Left renal cortex interstitium (tissue), 4 donors: ENCODE measurements at places on chromosomes 12 and 14.

- DNase-seq, result no peak
These were observed 31.9 kb downstream of the NT5DC3 start for GRCh38 chr12:103809154-103809553.

DNA sequence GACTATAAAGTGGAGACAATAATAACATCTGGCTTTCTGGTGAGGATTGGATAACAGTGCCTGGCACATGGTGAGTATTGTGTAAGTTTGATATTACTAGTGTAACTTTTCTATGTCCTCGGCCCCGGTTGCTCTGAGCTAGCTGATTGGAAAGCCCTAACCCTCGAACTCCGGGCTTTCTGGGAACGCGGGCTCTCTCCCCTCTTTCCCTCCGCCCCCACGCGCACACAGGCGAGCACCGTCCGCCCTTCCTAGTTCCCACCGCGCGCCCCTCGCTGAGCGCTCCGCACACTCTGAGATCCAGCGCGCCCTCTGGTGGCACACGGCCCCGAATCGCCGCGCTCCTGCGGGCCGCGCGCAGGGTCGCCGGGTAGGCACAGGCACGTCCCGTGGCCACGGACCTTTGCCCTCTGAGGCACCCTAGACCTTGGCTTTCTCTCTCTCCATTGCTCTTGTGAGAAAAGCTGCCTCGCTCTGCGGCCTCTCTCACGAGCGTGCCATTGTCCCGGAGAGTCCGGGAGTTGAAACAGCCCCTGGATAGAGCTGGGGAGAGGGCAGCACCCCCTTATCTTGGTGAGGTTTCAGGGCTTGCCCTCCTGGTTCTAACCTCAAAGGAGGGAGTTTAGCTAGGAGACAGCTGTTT, 23.2 kb upstream of the ESRRB start:
- no peak for DNase-seq

DNA sequence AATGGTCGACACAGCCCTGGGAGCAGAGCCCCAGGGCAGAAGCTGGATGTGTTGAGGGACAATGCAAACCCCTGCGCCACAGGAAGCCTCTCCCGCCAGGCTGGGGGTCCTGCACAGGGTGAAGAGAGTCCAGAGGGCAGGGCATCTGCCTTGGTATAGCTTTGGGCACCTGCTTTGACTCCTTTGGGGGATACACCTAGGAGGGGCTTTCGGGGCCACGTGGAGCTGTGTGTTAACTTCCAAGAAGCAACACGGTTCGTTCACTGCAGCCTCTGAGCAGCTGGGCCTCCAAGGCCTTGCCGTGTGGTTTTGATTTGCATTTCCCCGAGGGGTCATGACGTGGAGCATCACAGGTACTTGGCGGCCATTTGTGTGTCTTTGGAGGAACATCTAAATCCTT, 5.8 kb upstream of the PUS1 start:
- no peak for DNase-seq

DNA sequence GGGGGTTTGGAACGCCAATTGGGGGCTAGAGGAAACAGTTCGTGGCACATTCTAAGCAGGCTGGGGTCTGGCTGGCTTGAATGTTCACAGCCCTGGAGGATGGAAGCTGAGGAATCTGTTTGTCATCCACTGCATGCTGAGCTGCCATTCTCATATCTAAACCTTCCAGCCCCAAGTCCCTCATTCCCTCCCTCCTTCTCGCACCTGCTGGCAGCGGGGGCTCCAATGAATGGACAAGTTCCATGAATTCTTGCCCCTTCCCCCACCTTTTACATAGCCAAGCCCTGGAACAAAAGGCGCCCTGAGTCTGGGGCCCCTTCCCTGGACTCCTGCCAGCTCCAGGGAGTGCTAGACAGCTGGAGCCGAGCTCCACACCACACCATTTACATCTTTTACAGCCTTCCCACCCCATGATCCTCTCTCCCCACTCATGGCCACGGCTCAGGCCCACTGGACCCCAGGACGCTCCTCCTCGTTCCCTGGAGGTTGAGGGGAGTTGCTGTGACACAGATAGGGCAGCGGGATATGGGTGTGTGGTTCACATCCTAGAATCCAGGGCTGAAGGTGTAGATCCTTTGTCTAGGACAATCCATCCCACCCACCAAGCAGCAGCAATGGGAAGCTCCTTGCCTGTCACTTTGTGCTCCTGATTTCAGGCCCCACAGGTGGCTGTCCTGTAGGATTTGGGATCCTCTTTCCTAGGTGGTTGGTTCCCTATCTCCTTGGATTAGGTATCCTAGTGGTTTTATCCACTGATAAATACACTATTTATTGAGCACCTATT, 21.7 kb upstream of the VRTN start:
- no peak for DNase-seq

DNA sequence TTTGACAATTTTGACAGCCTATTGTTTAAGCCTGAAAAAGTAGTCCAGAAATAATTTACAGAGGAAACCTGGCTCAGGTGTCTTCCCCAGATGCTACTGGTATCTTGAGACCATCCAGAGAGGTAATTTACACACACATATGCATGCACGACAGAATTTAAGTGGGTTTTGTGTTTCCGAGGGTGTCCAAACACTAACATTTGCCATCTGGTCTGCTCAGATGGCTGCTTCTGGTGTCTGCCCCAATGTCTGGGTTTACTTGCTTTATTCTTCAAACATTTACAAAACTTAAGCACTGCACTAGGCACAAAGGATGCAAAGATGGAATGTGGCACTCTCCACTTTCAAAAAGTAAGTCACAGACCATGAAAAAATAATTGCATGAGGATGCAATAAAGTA, 226.6 kb upstream of the EGLN3 start:
- no peak for DNase-seq

GRCh38 chr12:105292705-105293104, 37.8 kb upstream of the C12orf75 start:
- DNase-seq, result no peak

DNA sequence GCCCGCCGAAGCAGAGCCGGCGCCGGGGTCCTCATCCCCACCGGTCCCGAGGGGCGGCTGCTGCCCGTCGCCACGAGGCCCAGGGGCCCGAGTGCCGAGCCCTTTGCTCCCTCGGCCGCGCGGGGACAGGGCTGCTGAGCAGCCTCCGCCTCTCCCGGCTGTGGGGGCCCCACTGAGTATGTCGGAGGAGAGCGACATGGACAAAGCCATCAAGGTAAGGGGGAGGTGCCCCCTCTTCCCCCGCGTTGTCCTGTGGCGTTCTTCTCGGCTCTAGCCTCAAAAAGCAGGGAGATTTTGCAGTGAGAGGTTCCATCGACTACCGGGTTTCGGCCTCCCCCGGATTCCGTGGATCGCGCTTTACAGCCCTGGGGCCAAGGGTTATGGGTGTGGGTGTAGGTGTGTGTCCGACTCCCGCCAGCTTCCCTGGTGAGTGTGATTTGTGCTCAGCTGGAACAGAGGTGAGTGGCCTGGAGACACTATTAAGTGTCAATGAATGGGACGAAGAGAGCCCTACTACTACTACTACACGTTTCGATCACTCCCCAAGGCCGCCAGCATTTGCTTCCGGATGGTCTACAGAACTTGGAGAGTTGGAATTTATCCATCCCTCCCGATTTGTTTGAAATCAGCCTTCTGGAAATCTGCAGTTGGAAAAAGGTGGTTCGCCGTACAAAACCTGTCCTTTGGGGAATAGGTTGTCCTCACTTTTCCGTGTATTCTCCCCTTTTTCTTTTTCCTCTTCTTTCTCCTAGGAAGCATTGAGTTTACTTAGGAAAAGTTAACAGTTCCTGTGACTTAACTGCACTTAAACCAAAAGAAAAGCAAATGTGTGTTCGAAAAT, 748 bp downstream of the MAPKAPK5 start:
- peak; percentile 13 for DNase-seq

DNA sequence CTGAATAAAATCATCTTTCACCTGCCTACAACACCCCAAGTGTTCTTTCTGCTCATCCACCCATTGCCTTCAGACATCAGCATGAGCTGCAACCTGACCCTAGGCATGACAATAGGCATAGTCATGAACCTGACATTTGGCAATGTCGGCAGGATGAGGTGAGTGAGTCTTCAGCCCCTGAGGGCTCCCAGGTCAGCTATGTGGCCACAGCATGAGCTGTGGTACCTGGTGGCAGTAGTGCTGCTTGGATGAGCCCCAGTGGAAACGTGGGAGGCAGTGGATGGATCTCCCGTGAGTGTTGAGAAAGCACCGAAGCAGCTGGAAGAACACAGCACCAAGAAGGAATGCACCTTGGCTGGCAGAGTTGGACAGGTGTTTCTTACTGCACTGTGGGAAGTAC, 334.8 kb upstream of the FAR2 start:
- DNase-seq, result no peak

GRCh38 chr12:68031881-68032739, 42.9 kb downstream of the IFNG-AS1 start:
- no peak for DNase-seq

DNA sequence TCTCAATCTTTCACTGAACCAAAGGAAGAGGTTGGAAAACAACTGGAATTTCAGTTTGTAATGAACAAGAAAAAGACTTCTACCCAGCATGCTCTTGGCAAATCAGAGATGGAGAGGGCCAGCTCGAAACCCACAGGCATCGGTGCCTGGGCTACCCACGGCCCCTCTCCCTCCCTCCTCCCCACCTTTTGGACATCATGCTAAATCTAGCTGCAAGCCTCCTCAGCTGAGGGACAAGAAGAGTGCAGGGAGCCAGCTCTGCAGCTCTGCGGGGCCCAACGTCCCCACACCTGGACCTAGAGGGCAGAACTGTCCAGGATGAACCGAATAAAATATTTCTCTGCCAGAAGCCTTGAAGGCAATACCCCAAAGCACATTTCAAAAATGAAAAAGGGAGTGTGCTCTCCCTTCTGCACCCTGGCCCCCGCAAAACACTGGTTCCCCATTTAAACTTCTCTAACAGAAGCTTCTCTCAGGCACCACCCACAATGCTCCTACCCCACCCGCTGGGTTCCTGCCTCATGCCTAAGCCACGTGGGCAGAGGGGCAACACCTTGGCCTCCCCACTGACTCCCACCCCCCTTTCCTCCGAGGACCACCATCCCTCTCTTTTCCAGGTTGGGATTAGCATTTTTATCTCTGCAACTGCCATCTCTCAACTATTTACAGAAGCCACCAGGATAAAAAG, 8.2 kb downstream of the CAMKK2 start:
- no peak for DNase-seq

DNA sequence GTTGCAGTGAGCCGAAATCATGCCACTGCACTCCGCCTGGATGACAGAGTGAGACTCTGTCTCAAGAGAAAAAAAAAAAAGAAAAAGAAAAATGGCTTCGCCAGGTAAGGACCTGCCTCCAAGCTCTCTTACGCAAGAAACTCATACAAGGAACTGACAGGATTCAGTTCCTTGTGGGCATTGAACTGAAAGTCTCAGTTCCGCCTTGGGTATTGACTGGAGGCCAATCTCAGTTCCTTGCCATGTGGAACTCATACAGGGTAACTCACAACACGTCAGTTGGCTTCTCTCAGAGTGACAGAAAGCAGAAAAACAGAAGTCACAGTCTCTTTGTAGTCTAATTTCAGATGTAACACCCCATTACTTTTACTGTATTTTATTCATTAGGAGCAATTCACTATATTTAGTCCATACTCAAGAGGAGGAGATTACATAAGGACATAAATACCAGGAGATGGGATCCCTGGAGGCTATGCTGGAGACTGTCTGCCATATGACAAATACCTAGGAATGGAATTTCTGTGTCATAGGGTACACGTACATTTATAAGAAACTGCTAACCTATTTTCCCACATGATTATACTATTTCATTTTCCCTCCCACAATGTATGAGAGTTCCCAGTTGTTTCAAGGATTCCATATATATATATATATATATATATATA, 11.4 kb upstream of the NOPCHAP1 start:
- no peak for DNase-seq

- DNase-seq, result no peak
These were observed 244.6 kb upstream of the MDGA2 start for GRCh38 chr14:47919997-47920396.

DNA sequence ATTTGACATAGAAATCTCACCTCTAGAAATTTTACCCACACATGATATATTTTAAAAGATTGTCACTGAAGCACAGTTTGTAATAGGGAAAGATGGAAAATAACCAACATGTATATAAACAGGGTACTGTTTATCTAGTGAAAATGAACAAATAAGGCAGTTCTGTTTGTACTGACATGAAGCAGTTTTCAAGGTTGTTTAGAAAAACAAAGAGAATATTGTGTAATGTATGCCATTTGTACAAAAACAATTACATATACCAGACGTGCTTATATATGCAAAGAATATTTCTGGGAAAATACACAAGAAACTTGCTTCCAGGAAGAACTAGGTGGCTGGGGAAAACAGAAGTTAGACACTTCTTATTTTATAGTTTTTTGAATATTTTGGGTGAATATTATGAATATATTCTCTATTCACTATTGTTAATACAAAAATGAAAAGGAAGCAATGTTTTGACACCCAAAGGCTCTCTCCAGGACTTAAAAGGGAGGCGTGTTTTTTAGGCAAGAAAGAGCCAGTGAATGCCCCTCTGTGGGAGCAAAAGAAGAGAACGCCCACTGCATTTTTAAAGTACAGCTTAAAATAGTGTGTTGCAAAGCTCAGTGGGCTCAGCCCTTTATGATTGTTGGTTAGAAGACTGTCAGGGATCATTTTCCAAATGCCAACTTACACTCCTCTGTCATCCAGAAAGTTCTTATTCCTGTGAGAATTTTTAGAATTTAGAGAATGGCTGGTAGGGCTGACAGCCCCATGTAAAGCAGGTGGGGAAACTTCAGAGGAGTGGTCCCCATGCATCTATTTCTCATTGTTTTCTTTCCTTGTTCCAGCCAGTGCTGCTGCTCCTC, 59.6 kb upstream of the FERMT2 start:
- DNase-seq, result no peak

- no peak for DNase-seq
These were observed 1.1 kb upstream of the UBC start for GRCh38 chr12:124915239-124916236.

GRCh38 chr14:68548194-68549076, 244.4 kb downstream of the ZFP36L1 start:
- peak; percentile 98 for DNase-seq

DNA sequence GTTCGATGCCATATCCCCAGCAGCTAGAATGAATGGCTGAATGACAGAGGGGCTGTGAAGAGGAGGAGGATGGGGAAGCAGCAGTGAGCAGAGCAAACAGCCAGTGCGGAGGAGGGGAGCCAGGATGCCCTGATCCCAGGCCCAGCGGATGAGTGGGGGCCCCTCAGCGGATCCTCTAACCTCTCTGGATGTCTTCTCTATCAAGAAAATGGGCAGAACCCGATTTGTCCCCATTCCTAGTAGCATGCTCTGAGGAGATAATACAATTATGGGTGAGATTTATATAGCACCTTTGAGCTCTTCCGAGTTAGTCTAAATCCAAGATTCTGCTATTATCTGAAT, 30.0 kb upstream of the RPLP0 start:
- DNase-seq, result no peak

- DNase-seq, result no peak
These were observed 9.1 kb downstream of the FAM181A start for GRCh38 chr14:93936245-93936644.

DNA sequence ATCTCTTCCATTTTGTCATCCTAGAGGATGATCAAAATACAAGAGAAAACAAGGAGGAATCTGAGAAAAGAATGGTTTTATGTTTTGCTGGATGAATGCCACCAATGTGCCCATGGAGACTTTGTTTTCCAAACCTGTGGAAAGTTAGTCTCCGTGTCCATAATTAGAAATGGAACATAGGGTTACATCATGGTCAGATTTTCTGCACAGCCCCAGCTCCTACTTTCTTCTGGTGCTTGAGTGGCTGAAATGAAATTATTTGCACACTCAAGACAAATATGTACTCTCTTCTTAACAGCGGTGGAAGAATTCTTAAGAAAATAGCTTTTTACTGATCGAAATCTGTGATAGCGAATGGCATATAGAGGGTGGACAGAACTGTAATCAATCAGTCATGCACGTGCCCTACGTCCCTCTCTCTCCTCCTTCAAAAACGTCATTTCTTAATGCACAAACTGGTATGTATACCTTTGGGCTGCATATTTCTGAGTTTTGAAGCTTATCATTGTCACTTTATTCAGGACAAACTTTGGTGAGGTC, 825.2 kb downstream of the AACS start:
- no peak for DNase-seq
